WTC11 (cell line): ENCODE measurements at places on chromosomes 13 and 19. TPM values are rescaled to one million over a fixed set of nuclear protein-coding genes. Genes with fewer than 3 reads are reported as not detected.

The HPN gene
- 20.8 to 35.5 TPM (median 34.6 TPM) in 3 replicates for total RNA-seq

The CRLF1 gene
- 36.4 to 55.8 TPM (median 51.4 TPM) in 3 replicates for total RNA-seq

The LPAR2 gene
- 42.9 to 45.1 TPM (median 44.5 TPM) in 3 replicates for total RNA-seq

The RASAL3 gene
- 1.2 to 2.3 TPM (median 1.6 TPM) in 3 replicates for total RNA-seq

GRCh38 chr19:39335168-39335548 is 685 bp downstream of the GMFG start:
- no peak for DNase-seq
